ENCODE measurements at places on chromosomes 12 and 14.

- DNase-seq: no peak
Observed at GRCh38 chr12:53065975-53066931, 12.9 kb downstream of the SPRYD3 start.

- no peak for DNase-seq
Observed at GRCh38 chr12:104733717-104734175, 224.3 kb downstream of the SLC41A2 start.

DNA sequence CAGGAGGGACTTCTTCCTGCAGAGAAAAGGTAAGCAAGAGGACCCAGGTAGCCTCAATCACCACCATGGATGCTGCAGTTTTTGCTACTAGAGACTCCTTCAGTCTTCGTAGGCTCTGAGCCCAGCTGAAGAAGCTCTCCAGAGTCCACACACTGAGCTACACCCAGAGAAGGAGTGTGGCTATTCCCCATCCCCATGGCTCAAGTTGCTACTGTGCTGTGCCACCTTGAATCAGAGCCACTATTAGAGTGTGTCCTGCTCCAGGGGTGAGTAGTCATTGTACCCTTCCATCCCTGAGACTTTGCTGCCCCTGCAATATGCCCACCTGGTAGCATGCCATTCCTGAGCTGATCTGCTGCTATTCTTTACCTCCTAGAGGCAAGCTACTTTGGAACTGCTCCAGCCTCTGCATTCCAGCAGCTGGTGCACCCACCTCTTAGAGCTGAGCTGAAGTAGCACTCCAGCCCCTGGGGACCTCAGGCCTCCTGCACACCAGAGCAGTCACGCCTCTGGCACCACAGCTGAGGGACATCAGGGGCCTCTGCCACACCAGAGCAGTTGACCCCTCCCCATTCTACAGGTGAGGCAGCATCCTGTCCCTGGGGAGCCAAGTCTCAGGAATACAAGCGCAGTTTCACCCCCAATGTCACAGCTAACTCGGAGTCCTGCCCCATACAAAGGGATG is 213.0 kb downstream of the TRHDE start:
- no peak for DNase-seq

DNA sequence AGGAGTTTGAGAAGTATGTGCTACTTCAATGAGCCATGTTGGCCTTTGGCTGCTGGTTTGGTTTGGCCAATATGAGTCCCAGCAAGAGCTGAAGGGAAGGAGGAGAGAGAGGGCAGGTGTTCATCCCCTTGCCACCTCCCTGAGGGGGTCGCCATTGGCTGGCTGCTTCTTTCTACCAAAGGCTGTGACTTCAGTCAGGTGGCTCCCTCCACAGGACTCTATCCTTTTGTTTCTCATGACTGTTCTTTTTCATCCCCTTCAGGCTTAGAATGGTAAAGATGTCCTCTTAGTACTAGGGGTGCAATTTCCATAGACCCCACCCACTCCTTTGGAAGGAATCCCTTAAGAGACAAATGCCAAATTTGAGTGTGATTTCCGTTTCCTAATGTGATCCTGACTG is 31.2 kb upstream of the OTOGL start:
- no peak for DNase-seq

GRCh38 chr12:71694099-71694820 is 8.4 kb downstream of the TMEM19 start:
- DNase-seq: no peak

All from kidney epithelial cell (primary cell).